Lung (tissue), 17 donors: ENCODE measurements at places on chromosomes 2 and 18. TPM values are rescaled to one million over a fixed set of nuclear protein-coding genes. Genes with fewer than 3 reads are reported as not detected.
A peak's percentile ranks its signal among the peaks of the same experiment; 100 is the strongest.

DNA sequence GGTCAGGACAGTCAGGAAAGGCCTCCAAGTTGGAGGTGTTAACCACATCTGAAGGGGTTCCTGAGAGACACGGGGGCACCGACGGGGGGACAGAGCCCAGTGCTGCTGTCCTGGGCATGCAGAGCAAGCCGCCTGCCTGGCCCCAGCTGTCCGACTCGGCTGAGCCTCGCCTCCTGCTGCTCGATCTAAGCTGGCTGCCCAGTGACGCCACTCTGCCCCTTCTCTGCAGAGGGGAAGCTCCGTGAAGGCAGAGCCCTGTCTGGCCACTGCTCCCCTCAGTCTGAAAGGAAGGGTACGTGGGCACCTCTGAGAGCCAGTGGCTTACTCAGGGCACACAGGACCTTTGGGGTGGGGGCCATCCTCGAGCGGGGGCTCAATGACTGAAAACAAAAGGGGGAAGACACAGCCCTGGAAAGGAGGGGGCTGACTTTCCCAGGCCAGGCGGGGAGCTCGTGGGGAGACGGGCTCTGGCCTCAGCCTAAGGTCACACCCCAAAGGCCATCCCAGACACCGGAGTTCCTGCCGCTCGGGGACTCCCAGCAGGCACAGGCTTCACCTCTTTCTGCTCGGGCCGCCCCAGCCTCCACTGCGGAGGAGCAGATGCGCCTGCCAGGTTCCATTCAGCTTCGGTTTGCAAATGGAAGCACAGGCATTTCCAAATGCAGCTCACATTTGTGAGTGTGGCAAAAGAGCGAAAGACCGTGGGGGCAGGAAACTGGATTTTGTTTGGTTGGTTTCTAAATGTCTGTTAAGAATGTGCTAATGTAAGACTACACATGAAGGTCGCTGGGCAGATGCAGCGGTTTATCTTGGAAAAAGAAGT lies 136.9 kb downstream of the HDAC4 start:
- no peaks in the 10 kb centered on the region for H3K27me3 ChIP-seq
- H3K36me3 ChIP-seq, result no peaks in the 10 kb centered on the region
- H3K4me1 ChIP-seq, result peaks cover 33% of the 10 kb centered on the region
- H3K4me3 ChIP-seq, result no peak overlapping the region

GRCh38 chr18:3485153-3486149 lies 35.5 kb downstream of the TGIF1 start:
- no peak overlapping the region for H3K4me3 ChIP-seq
- no peaks in the 10 kb centered on the region for H3K36me3 ChIP-seq
- no peaks in the 10 kb centered on the region for H3K4me1 ChIP-seq
- DNase-seq, result no peak

The SATB2 gene
- total RNA-seq, result 3.7 TPM

The HOXD3 gene
- total RNA-seq, result 1.1 TPM

DNA sequence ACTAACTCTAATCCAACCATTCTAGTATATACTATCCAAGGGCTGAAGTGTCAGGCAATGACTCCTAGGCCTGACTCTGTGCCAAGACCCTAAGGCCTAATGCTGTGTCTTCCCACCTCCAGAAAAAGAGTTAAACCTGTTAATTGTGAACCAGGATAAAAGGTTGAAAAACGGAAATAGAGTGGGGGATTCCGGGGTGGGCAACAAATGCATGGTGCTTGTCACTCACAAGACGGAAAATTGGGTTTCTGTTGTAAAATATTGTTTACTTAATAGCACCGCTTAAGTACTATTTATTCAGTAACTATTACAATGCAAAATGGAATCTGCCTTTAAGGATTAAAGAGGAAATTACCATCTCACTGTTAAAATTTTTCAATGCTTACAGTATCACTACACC lies 3.2 kb downstream of the STK17B start:
- H3K4me1 ChIP-seq, result peaks cover 2% of the 10 kb centered on the region
- H3K27ac ChIP-seq, result no peak overlapping the region
- H3K4me3 ChIP-seq, result no peak overlapping the region
- H3K36me3 ChIP-seq, result no peaks in the 10 kb centered on the region
- DNase-seq, result peak; percentile 13
- H3K27me3 ChIP-seq, result no peaks in the 10 kb centered on the region

GRCh38 chr2:65429786-65430602 lies 2.4 kb downstream of the SPRED2 start:
- peaks cover 6% of the 10 kb centered on the region for H3K4me1 ChIP-seq
- no peaks in the 10 kb centered on the region for H3K27me3 ChIP-seq
- DNase-seq, result no peak

GRCh38 chr2:38178556-38179419 lies 102.8 kb upstream of the CYP1B1 start:
- H3K4me1 ChIP-seq, result no peaks in the 10 kb centered on the region
- H3K36me3 ChIP-seq, result no peaks in the 10 kb centered on the region
- no peak overlapping the region for H3K27ac ChIP-seq
- no peaks in the 10 kb centered on the region for H3K27me3 ChIP-seq
- H3K4me3 ChIP-seq, result no peak overlapping the region
- no peak for DNase-seq

The HIBCH gene
- total RNA-seq, result 21.4 TPM

DNA sequence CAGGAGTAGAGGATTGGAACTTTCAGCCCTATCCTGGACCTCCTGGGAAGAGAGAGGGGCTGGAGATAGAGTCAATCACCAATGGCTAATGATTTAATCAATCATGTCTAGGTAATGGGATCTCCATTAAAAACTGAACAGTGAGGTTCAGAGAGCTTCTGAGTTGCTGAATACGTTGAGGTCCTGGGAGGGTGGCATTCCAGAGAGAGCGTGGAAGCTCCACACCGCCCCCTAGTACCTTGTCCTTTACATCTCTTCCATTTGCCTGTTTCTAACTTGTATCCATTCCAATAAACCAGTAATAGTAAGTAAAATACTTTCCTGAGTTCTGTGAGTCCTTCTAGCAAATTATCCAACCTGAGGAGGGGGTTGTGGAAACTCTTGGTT lies 101.7 kb downstream of the B3GNT2 start:
- H3K4me3 ChIP-seq, result no peak overlapping the region
- no peak overlapping the region for H3K27ac ChIP-seq
- no peaks in the 10 kb centered on the region for H3K4me1 ChIP-seq
- H3K27me3 ChIP-seq, result no peaks in the 10 kb centered on the region
- no peaks in the 10 kb centered on the region for H3K36me3 ChIP-seq

DNA sequence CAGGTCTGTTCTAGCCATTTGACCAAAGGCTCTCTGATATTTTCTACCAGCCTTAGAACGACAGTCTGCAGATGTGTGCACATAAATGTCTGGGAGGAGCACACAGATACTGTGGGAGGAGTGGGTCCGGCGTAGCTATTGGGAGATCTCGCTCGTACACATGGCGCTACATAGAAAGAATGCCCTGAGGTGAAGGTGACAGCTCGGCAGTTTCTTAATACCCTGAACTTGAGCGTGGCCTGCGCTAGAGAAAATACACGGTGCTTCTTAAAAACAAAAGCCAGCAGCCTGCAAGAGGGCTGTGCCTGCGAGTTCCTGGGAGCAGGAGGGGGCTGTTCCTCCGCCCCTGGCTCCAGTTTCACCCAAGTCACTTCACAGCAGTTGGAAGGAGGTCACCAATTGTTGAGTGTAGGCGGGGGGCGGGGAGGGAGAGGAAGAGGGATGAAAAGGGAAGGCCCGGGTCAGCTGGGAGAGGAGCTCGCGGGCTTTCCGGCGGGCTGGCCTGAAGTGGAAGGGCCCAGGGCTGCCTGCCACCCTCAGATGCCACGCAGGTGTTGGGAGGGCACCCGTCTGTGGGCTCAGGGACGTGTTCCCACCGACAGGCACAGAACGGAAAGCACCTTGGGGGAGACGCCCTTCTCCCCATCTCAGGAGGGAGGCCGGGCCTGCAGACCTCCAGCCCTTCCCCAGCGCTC lies 124.7 kb upstream of the ZNF516 start:
- H3K4me3 ChIP-seq, result peak overlapping the region; percentile 7
- DNase-seq, result peak; percentile 93
- no peaks in the 10 kb centered on the region for H3K36me3 ChIP-seq
- peaks cover 25% of the 10 kb centered on the region for H3K4me1 ChIP-seq
- no peak overlapping the region for H3K27ac ChIP-seq

DNA sequence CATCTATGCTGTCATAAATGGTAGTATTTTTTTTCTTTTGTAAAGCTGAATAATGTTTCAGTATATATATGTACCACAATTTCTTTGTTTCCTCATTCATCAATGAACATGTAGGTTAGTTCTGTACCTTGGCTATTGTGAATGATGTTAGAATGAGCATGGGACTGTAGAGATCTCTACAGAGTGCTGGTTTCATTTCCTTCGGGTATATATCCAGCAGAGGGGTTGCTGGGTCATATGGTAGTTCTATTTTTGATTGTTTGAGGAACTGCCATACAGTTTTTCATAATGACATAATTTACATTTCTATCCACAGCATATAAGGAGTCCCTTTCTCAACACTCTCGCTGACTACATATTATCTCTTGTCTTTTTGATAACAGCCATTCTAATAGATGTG lies 243.5 kb downstream of the CDH7 start:
- no peaks in the 10 kb centered on the region for H3K4me1 ChIP-seq
- no peaks in the 10 kb centered on the region for H3K27me3 ChIP-seq
- no peak for DNase-seq
- no peak overlapping the region for H3K27ac ChIP-seq
- H3K4me3 ChIP-seq, result no peak overlapping the region

The GAL3ST2 gene
- total RNA-seq, result not detected

DNA sequence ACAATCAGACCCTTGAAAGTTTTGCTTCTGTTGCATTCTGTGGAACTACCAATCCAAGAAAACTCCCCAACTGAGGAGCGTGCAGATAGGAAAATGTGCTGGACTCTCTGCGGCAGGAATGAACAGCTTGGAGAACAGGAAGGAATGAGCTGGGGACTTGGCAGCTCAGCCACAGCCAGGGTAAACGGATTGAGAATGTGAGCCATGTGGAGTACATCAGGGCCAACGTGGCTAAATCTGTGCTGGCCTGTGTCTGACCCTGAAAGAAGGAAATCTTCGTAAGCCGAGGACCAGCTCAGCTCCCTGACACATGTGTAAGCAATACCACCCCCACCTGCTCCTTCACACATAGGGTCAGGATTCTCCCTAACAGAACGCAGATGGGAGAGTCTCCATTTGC lies 1023.7 kb downstream of the BCL11A start:
- no peak overlapping the region for H3K27ac ChIP-seq
- H3K36me3 ChIP-seq, result no peaks in the 10 kb centered on the region
- DNase-seq, result peak; percentile 62

The CHRNA1 gene
- total RNA-seq, result not detected

GRCh38 chr2:25744055-25744454 lies 70.7 kb upstream of the DTNB start:
- H3K27ac ChIP-seq, result no peak overlapping the region
- H3K4me3 ChIP-seq, result no peak overlapping the region
- DNase-seq, result no peak
- H3K27me3 ChIP-seq, result no peaks in the 10 kb centered on the region

The SPP2 gene
- total RNA-seq, result not detected

The CXCR4 gene
- 23.6 TPM for total RNA-seq

DNA sequence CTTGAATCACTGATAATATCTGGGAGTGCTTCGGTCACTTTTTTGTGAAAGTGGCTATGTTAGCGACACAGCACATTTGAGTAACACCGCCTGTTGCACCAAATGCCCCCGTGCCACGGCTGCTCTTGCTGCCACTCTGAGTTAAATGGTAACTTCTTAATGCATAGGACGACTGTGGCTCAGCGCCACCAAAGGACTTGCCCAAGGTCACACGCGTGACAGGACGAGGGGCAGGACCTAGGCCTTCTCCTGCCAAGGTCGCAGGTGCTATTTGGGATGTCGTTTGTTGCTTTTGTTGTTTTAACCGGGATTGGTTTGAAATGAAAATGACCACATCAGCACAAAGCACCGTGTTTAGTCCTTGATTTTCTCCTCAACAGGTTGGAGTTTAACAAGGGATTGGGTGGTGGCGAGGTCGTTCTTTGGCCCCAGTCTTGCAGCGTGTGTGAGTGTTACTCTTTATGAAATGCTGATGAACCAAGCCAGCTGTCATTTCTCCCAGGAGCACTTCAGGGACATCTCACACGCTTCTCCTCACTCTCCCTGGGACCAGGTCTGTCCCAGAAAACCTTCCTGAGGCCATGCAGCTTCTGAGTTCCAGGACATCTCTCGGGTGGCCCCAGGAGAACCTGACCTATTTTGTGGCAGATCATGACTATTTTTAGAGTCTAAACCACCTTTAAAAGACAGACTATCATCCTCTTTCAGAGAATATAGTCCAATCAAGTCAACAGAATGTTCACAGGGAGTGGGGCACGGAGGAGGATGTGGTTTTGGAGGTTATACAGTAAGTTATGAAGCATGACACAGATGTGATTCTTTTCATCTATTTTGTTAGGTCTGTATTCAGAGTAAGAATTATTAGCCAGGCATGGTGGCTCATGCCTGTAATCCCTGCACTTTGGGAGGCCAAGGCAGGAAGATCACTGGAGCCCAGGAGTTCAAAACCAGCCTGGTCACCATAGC lies 49.9 kb downstream of the MTCL1 start:
- no peaks in the 10 kb centered on the region for H3K36me3 ChIP-seq
- no peak overlapping the region for H3K4me3 ChIP-seq
- no peak overlapping the region for H3K27ac ChIP-seq
- H3K4me1 ChIP-seq, result peaks cover 2% of the 10 kb centered on the region
- DNase-seq, result no peak

The ABHD1 gene
- total RNA-seq, result 0.74 TPM

DNA sequence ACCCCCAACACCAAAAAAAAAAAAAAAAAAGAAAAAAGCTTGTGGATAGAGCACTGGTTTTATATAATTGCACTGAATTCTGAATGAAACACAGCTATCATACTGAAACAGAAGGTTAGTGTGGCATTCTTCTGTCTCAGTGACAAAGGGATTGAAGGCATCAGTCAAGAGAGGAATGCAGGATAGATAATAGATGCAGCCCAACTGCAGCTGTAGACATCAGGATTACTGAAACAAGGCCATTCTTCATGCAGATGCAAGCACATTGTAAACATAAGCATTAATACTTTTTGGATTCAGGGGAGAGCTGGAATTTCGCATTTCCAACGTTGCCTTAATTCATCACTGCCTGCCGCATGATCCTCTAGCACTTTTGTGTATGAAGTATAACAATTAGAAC lies 897.4 kb upstream of the KLHL29 start:
- H3K4me3 ChIP-seq, result no peak overlapping the region
- no peaks in the 10 kb centered on the region for H3K4me1 ChIP-seq
- no peaks in the 10 kb centered on the region for H3K27me3 ChIP-seq
- H3K27ac ChIP-seq, result no peak overlapping the region

GRCh38 chr2:120239488-120240287 lies 13.0 kb upstream of the RALB start:
- no peaks in the 10 kb centered on the region for H3K4me1 ChIP-seq
- no peaks in the 10 kb centered on the region for H3K36me3 ChIP-seq
- H3K4me3 ChIP-seq, result no peak overlapping the region
- H3K27me3 ChIP-seq, result no peaks in the 10 kb centered on the region
- H3K27ac ChIP-seq, result peak overlapping the region; percentile 37
